ACHN (cell line): ENCODE measurements at places on chromosomes 6 and 20.
A peak's percentile ranks its signal among the peaks of the same experiment; 100 is the strongest.

GRCh38 chr6:160882006-160882405, 109.6 kb upstream of the MAP3K4 start:
- DNase-seq: no peak

DNA sequence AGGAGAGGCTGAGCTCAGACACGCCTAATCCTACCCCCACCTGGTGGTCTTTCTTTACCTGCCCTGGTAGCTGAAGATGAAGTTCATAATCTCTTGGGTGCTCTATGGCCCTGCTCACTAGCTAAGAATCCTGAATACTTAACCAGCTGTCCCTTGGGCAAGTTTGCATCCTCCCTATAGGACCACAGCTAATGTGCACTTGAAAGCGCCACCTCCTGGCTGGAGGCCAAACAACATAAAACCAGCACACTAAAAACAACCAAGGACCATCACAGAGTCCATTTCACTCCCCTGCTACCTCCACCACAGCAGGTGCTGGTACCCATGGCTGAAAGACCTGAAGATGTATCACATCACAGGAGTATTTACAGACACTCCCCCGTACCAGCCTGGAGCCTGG, 155.5 kb upstream of the SLC24A3 start:
- DNase-seq: no peak

DNA sequence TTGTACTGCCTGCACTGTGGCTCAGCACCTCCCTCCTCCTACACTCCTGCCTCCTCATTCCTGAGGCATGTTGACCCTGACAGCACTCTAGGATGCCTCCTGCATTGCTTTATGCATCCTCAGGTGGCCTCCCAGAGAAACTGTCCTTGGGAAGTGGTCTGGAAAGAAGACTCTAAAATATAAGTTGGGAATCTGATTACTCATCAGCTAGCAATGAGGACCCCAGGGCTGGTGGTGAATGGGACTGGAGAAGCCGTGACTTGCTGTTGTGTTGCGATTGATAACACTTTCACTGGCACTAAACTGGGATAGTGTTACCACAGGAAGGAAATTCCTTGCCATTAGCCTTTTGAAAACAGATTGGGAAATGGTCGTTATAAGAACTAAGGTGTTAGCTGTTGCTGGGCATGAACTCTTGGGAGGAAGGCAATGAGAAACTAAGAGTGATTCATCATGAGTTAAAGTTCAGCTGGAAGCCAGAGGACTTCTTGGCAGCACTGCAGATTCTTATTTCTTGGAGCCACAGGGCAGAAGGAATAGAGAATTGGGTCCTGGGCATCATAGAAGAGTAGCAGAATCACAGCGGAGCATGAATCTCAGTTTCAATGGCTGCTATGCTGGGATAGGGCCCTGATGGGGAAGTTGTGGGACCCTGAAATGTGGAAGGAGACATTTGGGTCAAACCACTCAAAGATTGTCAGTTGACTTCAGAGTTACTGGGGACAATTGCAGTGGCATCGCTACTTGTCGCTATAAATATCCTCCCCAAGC, 10.1 kb upstream of the SIRPD start:
- DNase-seq: peak; percentile 93

DNA sequence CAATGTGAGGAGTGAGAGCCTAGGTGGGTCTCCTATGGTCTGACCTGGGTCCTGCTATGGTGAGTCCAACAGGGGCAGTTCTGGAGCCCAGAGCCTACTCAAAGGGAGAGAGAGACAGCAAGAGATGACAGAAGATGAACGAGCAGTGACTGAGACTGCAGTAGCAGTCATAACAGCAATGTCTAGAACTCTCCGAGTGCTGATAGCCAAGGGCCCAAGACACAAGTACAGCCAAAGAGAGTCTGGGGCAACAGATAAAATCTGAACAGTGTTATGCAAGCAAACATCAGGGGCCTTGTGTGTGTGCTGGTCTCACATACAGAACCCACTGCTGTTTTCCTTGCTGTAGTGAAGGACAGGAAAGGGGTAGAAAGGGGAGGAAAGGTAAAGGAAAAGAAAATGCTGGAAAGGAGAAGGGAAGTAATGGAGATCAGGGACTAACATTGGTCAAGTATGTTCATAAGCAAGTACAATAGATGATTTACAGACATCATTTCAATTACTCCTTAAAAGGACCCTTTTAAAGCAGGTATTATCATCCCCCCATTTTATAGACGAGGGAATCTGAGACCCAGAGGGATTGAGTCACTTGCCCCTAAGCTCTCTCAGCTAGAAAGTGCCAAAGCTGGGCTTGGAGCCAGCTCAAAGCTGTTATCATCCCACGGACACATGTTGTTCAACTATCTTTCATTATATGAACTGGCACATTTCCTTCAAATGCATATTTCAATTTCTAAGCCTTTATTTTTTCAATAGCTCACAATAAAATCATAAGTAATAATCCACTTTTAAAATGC, 182.3 kb upstream of the RAB32 start:
- DNase-seq: no peak

GRCh38 chr6:154721460-154721859, 11.8 kb upstream of the SCAF8 start:
- DNase-seq: no peak

GRCh38 chr6:51016489-51016888, 197.8 kb downstream of the TFAP2B start:
- no peak for DNase-seq

GRCh38 chr6:116697480-116697879, 16.5 kb downstream of the KPNA5 start:
- DNase-seq: no peak

DNA sequence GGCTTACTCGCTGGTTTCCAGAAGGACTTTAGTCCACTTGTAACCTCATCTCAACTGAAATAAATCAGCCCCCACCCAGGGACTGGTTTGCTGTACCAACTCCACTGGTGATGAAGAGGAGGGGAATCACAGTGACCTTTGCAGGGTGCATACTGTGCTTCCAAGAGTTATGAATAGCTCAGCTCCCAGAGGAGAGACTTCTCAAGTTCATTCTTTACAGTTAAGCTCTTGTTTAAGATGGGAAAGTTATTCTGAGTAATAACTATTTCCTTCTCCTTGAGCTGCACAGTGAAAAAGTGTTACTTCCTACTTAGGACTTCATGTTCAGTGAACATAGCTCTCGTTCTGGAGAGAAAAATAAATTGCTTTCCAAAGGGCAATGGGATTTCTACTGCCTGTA, 166.5 kb upstream of the ECI2 start:
- DNase-seq: no peak

DNA sequence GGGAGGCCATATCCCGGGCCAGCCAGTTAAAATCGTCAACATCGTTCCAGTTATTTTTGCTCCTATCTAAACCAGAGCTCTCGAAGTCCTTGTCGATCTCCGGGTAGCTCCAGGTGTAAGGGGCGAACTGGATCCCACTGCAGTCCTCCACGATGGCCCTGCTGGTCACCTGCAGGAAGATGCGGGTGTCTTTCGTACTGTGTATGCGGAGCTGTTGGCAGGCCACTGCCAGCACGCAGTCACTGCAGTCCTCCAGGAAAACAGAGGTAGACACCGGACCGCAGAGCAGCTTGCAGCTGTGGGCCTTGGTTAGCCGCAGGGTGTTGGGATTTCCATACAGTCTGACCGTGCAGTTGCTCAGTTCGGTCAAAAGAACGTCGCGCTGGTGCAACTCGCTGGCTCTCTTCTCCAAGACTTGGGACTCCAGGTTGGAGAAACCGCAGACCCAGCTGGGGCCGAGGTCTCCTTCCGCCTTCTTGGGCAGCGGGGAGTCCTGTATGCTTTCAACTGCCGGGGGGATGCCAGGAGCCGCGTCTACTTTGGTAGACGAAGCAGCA, 742 bp downstream of the TBCC start:
- DNase-seq: peak; percentile 16

- DNase-seq: peak; percentile 38
Measured at GRCh38 chr20:3687655-3688054, 5.8 kb upstream of the ADAM33 start.

DNA sequence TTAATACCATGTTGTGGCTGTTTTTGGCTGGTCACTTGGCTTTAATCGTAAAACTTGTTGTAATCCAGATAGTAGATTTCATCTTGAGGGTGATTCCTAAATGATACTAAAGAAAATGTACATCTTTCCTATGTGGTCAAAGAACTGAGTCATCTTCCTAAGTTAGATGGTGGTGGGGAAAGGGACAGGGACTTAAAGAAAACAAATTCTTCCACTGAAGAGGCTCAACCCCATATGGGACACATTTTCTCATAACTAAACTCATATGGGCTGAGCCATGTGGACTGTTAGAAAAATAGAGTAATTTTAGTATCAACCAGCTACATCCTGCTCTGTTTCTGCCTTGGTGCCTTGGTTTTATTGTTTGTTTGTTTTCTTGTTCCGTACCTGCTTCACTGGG, 155.8 kb downstream of the TSHZ2 start:
- DNase-seq: no peak

DNA sequence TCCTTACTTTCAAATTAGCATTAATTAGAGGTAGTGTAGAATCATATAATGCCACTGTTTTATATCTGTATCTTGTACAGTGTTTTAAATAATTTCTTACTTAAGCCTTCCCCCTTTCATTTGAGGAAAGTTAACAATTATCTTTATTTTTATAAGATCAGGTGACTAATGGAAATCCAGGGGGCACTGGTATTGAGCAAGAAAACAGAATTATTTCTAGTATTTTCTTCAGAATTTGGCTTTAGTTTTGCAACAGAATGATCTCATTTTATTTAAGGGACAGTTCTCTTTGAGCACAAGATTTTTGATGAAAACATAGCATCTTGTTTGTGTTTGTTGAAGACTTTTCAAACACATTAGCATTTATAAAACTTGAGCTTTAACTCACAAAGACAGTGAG, 55.9 kb downstream of the RNF217 start:
- no peak for DNase-seq

DNA sequence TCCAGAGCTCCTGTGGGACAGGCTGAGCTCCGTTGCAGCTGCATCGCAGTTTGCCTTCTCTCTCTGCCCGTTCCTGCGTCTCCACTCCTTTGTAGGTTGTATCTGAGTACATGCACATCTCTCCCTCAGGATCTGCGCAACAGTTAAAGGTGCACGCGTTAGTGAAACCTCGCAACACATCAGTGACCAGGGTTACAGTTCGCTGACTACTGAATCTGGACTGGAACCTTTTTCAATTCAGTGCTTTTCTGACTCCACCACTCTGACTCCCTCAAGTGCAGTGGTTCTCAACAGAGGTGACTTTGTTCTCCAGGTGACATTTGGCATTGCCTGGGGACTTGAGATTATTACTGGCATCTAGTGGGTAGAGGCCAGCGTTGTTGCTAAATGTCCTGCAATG, 44.0 kb downstream of the UST start:
- DNase-seq: peak; percentile 50

DNA sequence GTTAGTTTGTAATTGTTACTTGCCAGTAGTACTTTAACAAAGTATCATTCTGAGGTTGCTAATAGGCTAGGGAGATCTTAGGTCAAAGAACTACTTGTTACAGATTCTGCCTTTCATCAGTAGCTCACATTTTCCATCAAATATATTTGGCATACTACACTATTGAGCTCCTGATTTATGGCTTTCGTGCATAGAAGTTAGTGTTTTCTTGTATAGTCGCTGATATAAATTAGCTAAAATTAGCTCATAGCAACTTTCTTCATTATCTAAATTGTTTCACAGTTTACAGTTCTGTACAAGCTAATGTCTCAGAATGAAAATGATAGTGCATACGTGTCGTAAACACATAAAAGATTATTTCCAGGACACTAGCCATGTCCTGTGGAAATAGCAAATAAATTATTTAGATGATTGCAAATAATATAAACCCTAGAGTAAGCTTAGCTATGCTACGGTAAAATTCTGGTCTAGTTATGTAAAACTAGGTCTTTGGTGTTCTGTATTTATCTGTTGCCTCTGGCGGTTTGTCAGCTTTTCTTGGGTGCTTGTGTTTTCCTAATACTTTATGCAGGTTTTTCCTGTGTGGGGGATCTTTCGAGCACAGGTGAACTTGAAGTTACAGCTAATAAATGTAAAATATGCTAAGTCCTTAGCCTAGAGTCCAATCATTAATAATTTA, 15.1 kb downstream of the PDE7B start:
- DNase-seq: peak; percentile 14

GRCh38 chr6:144582939-144583613, 297.9 kb downstream of the UTRN start:
- peak; percentile 27 for DNase-seq

DNA sequence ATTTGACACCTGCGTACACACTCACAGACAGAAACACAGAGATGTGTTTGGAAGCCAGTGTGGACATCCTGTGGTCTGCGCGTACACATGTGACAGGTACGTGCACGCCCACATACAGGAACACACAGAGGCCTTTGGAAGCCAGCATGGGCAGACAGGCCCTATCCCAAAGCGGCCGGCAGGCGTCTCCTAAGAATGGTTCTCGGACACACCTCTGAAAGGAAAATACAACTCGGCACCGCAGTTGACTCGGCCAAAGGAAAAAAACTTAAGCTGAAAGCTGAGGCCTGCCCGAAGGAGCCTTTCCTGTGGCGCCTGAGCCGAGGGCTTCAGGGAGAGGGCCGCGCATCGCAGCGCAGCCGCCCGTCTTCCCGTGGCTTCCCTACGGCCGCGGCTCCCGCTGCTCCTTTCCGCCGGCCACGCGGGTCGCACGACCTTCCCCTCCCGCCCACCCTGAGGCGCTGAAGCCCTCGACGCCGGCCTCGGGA, 1.4 kb upstream of the CEP43 start:
- DNase-seq: peak; percentile 78

DNA sequence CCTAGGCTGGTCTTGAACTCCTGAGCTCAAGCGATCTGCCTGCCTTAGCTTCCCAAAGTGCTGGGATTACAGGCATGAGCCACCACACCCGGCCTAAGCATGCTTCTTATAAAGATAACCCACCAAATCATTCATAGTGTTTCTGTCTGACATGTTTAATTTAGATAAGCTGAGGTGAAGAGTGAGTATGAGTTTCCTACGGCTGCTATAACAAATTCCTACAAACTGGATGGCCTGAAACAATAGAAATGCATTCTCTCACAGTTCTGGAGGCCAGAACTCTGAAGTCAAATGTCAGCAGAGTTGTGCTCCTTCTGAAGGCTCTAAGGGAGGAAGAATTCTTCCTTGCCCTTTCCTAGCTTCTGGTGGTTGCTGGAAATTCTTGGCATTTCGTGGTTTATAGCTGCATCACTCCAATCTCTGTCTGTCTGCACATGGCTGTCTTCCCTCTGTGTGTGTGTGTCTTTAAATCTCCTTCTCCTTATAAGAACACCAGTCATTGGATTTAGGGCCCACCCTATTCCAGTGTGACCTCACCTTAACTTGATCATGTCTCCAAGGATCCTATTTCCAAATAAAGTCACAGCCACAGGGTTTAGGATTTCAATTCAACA, 29.9 kb downstream of the MAPK13 start:
- no peak for DNase-seq

GRCh38 chr6:13990796-13991195, 66.0 kb downstream of the RNF182 start:
- no peak for DNase-seq

- no peak for DNase-seq
Measured at GRCh38 chr6:135465903-135466302, 31.6 kb downstream of the AHI1 start.

DNA sequence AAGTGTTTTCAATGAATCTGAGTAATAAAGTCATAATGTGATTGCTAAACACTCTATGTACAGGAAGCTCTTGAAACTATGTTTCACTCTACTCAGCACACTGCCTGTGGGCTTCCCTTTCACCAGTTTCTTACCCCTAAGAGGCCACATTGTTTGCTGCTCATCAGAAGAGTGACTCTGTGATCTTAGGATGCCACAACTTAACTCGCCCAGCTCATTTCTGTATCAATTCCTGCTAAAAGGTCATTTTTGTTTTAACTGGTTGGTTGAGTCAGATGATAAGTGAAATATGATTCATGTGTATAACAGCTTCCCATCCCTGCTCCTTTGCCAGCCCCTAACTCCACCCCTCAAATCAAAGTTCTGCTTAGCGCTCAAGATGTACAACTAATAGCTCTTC, 9.8 kb upstream of the NDUFAF4 start:
- DNase-seq: no peak
